ENCODE measurements at places on chromosomes 6 and 20. TPM values are rescaled to one million over a fixed set of nuclear protein-coding genes. Genes with fewer than 3 reads are reported as not detected.
A peak's percentile ranks its signal among the peaks of the same experiment; 100 is the strongest.

- DNase-seq = no peak
- H3K27ac ChIP-seq = no peak overlapping the region
- H3K36me3 ChIP-seq = no peaks in the 10 kb centered on the region
- no peak overlapping the region for H3K4me3 ChIP-seq
These were observed 142.8 kb upstream of the AKAP12 start for GRCh38 chr6:151096691-151097606.

DNA sequence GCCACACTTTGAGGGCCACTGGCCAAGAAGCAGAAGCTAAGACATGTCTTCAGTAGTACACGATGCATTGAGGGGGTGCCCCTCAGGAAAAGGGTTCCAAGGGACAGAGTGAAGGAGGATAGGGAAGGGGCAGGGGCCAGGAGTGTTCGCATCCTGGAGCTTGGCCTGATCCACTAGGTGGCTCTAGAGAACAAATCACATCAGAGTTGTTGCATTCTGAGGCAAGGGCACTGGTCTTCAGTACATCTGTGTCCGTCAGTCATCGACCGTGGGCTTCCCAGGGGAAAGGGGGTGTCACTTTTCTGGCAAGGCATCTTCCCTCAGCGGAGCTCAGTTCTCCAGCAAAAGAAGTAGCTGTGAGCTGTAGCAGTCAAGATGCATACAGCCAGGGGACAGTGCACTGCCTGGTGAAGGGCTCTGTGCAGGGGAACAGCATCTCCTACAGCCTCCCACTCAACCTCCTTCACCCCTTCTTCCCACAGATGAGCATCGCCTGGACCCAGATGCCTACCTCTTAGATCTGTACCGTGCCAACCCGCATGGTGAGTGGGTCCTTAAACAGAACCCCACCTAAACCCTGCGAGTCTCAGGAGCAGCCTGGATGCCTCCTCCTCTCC is 47.8 kb downstream of the ARHGAP40 start:
- peaks cover 9% of the 10 kb centered on the region for H3K4me1 ChIP-seq
- peak; percentile 42 for DNase-seq
- H3K36me3 ChIP-seq = no peaks in the 10 kb centered on the region
- H3K27me3 ChIP-seq = peaks cover 94% of the 10 kb centered on the region
- no peak overlapping the region for H3K27ac ChIP-seq
- no peak overlapping the region for H3K4me3 ChIP-seq

DNA sequence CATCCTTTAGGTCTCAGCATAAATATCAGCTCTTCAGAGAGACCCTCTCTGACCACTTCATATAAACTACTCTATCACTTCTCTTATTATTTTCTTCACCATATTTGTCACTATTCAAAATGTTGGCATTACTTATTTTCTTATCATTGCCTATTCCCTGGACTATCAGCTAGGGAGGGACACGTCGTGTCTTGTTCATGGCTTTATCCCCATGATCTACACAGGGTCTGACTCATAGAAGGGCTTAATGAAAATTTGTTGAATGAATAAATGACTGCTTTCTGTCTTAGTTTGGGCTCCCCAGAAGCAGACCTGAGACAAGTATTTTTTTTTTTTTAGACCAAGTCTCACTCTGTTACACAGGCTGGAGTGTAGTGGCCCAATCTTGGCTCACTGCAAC is 3.0 kb upstream of the CDK5RAP1 start:
- H3K36me3 ChIP-seq = peaks cover 31% of the 10 kb centered on the region
- H3K27ac ChIP-seq = no peak overlapping the region
- no peak for DNase-seq
- no peaks in the 10 kb centered on the region for H3K27me3 ChIP-seq

The SLC32A1 gene
- not detected for total RNA-seq

The FERMT1 gene
- 11.9 TPM for total RNA-seq

The RAE1 gene
- total RNA-seq = 16.7 TPM
